Activated B cell treated with CpG ODN at 0.5 μM for 24 hours (primary cell): ENCODE measurements at places on chromosomes 4 and X. TPM values are rescaled to one million over a fixed set of nuclear protein-coding genes. Genes with fewer than 3 reads are reported as not detected.
A peak's percentile ranks its signal among the peaks of the same experiment; 100 is the strongest.

The HERC6 gene
- total RNA-seq: 11.4 and 12.2 TPM in 2 replicates

The SUPT20HL2 gene
- total RNA-seq: not detected in 2 replicates

The BGN gene
- total RNA-seq: not detected in 2 replicates

The NXF3 gene
- not detected in 2 replicates for total RNA-seq

GRCh38 chr4:110998320-110998719, 375.4 kb upstream of the PITX2 start:
- no peak for DNase-seq
- no peak overlapping the region for H3K27ac ChIP-seq
- H3K27me3 ChIP-seq: no peaks in the 10 kb centered on the region
- no peaks in the 10 kb centered on the region for H3K36me3 ChIP-seq
- H3K4me1 ChIP-seq: no peaks in the 10 kb centered on the region
- H3K4me3 ChIP-seq: no peak overlapping the region

The ANK2 gene
- 4.5 and 5.4 TPM in 2 replicates for total RNA-seq

The XK gene
- 0.11 and 0.24 TPM in 2 replicates for total RNA-seq

- no peaks in the 10 kb centered on the region for H3K4me1 ChIP-seq
- no peaks in the 10 kb centered on the region for H3K27me3 ChIP-seq
- no peaks in the 10 kb centered on the region for H3K36me3 ChIP-seq
- H3K27ac ChIP-seq: no peak overlapping the region
- no peak overlapping the region for H3K4me3 ChIP-seq
- DNase-seq: no peak
These were observed 98.4 kb upstream of the GC start for GRCh38 chr4:71882113-71882841.

GRCh38 chrX:101408532-101408841, 465 bp downstream of the HNRNPH2 start:
- peak overlapping the region; percentile 88 for H3K4me3 ChIP-seq
- no peak for DNase-seq
- peaks cover 43% of the 10 kb centered on the region for H3K4me1 ChIP-seq
- peak overlapping the region; percentile 99 for H3K27ac ChIP-seq
- H3K27me3 ChIP-seq: no peaks in the 10 kb centered on the region

The CLGN gene
- not detected in 2 replicates for total RNA-seq

GRCh38 chr4:1133033-1133432, 19.7 kb upstream of the RNF212 start:
- H3K4me1 ChIP-seq: peaks cover 44% of the 10 kb centered on the region
- DNase-seq: no peak
- H3K4me3 ChIP-seq: no peak overlapping the region
- no peaks in the 10 kb centered on the region for H3K27me3 ChIP-seq
- no peaks in the 10 kb centered on the region for H3K36me3 ChIP-seq
- H3K27ac ChIP-seq: peak overlapping the region; percentile 32

The KCNE5 gene
- total RNA-seq: 0.40 and 0.42 TPM in 2 replicates

GRCh38 chr4:150259861-150260567, 181.8 kb downstream of the DCLK2 start:
- no peak for DNase-seq
- no peaks in the 10 kb centered on the region for H3K27me3 ChIP-seq
- H3K27ac ChIP-seq: no peak overlapping the region
- H3K36me3 ChIP-seq: peaks cover 37% of the 10 kb centered on the region
- no peaks in the 10 kb centered on the region for H3K4me1 ChIP-seq

GRCh38 chrX:88903989-88904718, 157.1 kb downstream of the CPXCR1 start:
- H3K4me3 ChIP-seq: no peak overlapping the region
- H3K27ac ChIP-seq: no peak overlapping the region
- H3K4me1 ChIP-seq: no peaks in the 10 kb centered on the region
- no peaks in the 10 kb centered on the region for H3K27me3 ChIP-seq
